T47D (cell line): ENCODE measurements at places on chromosomes 16 and 17.

- no peak for DNase-seq
Observed at GRCh38 chr17:33447090-33447489, 154.0 kb upstream of the ASIC2 start.

GRCh38 chr17:62052765-62053338 lies 12.2 kb downstream of the MED13 start:
- DNase-seq, result no peak

GRCh38 chr17:17297217-17297616 lies 6.0 kb upstream of the NT5M start:
- DNase-seq, result peak; percentile 6

DNA sequence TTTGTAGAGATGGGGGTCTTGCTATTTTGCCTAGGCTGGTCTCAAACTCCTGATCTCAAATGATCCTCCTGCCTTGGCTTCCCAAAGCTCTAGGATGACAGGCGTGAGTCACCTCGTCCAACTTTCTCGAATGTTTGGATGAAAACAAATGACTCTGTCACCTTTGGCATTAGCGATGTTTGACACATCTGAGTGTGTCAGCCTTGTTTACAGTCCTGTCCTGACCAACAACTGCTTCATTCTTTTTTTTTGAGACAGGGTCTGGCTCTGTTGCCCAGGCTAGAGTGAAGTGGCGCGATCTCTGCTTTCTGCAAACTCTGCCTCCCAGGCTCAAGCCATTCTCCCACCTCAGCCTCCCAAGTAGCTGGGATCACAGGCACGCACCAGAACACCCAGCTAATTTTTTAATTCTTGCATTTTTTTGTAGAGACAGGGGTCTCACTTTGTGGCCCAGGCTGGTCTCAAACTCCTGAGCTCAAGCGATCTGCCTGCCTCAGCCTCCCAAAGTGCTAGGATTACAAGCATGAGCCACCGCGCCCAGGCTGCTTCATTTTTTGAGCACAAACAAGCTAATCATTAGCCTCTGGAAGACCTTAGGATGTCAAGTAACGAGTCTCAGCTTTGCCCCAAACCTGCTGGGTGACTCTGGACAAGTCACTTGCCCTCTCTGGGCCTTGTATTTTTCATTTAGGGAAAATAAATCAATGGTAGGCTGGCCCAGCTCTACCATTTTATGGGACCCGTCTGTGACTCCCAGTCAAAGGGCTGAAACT lies 7.4 kb downstream of the MYH11 start:
- no peak for DNase-seq

DNA sequence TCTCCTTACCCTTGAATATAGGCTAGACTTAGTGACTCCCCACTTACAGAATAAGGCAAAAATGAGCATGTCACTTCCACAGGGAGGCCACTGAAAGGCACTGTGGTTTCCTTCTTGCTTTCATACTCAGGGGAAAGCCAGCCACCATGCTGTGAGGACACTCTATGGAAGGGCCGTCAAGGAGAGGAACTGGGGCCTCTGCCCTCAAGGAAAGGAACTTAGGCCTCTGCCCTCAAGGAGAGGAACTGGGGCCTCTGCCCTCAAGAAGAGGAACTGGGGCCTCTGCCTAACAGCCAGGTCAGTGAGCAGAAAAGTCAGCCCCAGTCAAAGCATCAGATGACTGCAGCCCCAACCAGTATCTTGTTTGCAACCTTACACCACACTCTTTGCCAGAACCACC lies 30.1 kb downstream of the VPS35 start:
- no peak for DNase-seq

- no peak for DNase-seq
Observed at GRCh38 chr16:14400285-14400977, 229.6 kb downstream of the PARN start.

GRCh38 chr17:82662711-82663261 lies 14.5 kb upstream of the WDR45B start:
- DNase-seq, result no peak

- peak; percentile 83 for DNase-seq
Observed at GRCh38 chr17:32486701-32487472, at the start of gene CDK5R1. CDK5R1 (plus strand) TSS chr17:32486993; CDS start chr17:32487621, 628 bp downstream.
